Memory B cell (primary cell): ENCODE measurements at places on chromosomes 7 and 10.

- no peak for DNase-seq
Measured at GRCh38 chr10:22346096-22346661, 883 bp downstream of the SPAG6 start.

DNA sequence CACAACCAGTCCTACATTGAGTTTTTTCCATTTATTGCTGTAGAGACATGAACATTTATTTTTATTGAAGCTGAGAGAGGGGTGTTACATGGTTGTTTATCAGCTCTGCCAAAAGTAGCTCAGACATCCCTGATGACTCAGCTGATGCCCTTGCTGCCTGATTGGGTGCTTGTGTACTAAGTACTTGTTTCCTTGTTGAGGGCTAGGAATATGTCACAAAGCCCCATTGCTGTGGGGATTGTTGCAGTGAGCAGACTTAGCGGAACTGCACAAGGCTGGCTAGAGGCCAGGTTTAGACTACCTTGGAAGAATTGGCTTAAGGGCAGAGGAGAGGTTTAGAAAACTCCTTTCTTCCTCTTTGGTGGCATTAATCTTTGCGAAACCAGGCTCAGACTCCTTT is 110.6 kb downstream of the AUTS2 start:
- no peak for DNase-seq

DNA sequence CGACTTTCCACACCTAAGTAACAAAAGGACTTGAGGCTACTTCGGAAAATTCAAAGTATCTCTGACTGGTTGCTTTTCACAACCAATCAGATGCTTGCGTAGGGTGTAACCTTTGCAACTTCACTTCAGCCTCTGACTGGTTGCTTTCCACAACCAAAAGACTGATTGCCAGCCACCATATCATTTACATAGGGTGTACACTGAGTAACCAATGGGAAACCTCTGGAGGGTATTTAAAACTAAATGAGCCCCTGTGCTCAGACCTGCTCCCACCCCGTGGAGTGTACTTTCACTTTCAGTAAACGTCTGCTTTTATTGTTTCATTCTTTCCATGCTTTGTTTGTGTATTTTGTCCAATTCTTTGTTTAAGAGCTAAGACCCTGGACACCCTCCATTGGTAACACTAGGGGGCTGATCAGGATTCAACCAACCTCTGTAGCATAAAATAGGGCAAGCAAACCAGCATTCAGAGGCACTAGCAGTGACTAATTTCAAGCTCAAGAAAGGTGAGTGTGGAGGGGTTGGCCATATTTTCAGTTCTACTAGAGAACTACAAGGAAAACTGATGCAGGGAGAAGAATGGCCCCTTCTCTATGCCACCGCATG is 390.8 kb downstream of the POM121L12 start:
- no peak for DNase-seq

GRCh38 chr10:114902151-114902550 is 35.8 kb upstream of the TRUB1 start:
- DNase-seq, result no peak

- no peak for DNase-seq
Measured at GRCh38 chr10:71426058-71426605, 29.4 kb downstream of the CDH23 start.
